RCC 7860 (cell line): ENCODE measurements at places on chromosomes 12 and 14.

GRCh38 chr12:112303004-112303403 is 79.2 kb downstream of the HECTD4 start:
- DNase-seq = peak; percentile 86

DNA sequence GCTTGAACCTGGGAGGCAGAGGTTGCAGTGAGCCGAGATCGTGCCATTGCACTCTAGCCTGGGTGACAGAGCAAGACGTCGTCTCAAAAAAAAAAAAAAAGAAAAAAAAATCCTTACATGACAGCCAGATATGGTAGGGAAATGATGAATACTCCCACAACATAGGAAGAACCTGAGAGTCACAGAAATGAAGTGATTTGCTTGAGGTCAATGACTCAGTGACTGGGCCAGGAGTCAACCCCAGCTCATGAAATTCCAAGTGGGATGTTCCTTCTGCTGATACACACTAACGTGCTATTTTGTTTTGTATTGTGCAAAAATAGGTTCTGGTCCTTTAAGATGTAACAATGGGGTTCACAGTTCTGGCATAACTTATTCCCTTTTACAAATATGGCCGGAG is 9.0 kb downstream of the RHOF start:
- peak; percentile 95 for DNase-seq

DNA sequence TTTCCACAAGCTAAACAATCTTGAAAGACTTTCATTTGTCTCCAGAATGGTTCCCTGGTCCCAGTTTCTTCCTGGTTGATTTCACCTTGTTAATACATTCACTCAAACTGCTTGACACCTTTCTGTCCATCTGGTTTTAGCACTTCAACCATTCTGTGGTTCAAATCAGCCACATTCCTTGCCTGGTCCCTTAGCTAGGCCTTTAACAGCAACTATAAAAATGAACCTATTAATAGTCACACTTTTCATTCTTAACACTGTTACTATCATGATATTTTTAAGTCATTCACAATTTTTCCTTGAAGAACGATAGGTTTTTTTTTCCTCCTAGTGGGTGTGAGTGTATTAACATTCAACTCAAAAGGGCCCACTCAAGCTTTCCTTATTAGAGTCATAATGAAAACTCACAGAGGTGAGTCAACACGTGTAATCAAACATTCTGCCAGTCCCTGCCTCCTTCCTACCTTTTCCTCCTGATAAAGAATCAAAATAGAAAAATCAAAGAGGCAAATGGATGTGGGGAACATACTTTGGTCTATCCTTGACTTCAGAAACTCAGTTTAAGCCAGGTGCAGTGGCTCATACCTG is 34.4 kb upstream of the CCNT1 start:
- DNase-seq = no peak

DNA sequence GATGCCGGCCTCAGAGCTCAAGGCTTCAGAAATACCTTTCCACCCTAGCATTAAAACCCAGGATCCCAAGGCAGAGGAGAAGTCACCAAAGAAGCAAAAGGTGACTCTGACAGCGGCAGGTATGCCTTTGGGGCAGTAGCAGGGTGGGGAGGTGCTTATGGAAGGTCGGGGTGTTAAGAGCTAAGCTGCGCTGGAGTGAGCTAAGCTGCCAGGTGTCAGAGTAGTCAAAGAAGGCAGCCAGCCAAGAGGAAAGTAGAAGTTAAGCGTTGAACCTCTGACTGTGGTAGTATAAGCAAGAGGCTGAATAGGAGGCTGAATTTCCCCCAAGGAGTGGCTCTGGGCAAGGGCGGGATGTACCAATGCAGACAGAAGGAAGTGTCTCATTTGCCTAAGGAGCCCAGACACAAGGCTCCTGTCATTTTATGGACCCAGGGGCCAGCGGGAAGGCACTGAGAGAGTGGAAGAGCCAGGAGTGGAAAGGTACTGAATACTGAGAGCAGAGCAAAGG is 29.2 kb downstream of the DYRK4 start:
- DNase-seq = no peak

GRCh38 chr14:104477666-104478380 is 101.7 kb upstream of the C14orf180 start:
- no peak for DNase-seq

DNA sequence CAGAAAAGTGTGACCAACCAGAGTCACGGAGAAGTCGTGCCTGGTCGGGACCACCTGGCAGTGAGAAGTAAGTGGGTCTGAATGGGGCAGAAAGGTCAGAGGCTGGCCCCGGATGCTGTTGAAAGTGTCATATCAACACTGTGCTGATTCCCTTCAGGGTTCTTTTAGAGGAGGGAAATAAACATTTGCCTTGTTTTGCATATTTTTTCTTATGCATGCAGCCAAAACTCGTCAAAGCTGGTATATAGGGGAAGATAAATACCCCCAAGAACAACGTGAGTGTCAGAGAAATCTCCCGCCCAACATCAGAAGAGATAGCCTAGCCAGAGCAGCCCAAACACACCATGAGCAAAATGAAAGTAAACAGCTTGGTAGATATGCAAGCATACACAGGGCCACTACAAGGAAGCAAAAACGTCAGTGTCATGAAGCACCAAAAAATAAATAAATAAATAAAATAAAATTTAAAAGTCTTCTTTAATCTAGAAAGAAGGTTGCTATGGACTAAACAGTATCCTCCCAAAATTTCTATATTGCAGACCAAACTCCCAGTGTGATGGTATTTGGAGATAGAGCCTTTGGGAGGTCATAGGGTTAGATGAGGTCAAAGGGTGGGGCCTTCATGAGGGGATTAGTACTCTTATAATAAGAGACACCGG is 22.1 kb downstream of the EIF5 start:
- no peak for DNase-seq

DNA sequence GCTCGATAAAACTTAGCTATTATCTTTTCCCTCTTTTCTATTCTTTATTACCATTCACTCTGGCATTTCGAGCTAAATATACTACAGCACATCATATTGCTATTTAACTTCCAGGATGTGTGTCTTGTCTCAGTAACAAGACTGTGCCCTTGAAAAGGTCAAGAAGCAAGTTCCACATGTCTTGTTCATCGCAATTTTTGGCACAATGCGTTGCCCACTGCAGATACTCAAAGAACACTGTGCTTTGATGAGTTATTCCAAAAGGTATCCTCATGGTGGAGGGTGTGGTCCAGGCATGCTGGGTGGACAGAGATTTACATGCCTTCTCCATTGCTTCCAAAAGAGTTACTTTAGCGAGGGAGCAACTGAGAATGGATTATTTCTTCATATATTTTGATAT is 6.6 kb downstream of the E2F7 start:
- no peak for DNase-seq

DNA sequence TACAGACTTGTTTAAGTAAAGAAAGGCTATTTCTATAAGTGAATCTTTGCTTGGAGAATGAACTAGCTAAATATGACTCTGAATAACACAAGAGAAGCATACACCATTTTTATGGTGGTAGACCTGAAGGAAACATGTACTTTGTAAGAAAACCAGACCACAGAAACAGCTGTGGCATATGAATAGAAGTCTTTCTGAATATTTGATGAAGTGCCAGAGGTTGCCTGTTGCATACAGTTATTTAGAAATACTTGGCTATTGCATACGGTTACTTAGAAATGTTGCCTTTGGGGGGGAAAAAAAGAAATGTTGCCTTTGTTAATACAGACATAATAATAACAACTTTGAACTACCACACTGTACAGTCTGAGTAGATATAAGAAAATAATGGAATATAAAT is 16.8 kb upstream of the LEMD3 start:
- no peak for DNase-seq

DNA sequence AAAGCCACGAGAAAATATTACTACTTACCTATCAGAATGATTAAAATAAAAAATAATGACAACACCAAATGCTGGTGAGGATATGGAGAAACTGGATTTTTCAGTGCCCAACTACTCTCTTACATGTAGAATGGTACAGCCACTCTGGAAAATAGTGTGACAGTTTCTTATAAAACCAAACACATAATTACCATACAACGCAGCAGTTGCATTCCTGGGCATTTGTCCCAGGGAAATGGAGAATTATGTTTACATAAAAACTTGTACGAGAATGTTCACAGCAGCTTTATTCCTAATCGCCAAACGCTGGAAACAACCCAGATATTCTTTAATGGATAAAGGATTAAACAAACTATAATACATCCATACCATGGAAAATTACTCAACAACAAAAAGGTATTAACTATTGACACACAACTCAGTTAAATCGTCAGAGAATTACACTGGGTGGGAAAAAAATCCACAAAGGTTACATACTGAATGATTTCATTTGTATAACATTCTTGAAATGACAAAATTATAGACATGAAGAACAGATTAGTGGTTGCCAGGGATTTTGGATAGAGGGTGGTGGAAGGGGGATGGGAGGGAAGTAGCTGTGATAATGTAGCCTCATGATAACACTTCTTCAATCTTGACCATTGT is 35.4 kb downstream of the TAOK3 start:
- DNase-seq = no peak

GRCh38 chr12:108875280-108875679 is 4.6 kb upstream of the DAO start:
- DNase-seq = no peak

GRCh38 chr12:5521456-5522325 is 89.8 kb downstream of the NTF3 start:
- DNase-seq = no peak

GRCh38 chr14:64069634-64070359 is 217.0 kb downstream of the SYNE2 start:
- no peak for DNase-seq

- no peak for DNase-seq
Measured at GRCh38 chr12:106071686-106072085, 67.1 kb downstream of the NUAK1 start.

GRCh38 chr12:118344829-118345228 is 27.9 kb downstream of the TAOK3 start:
- DNase-seq = no peak

- no peak for DNase-seq
Measured at GRCh38 chr14:68727315-68728047, 65.4 kb downstream of the ZFP36L1 start.

DNA sequence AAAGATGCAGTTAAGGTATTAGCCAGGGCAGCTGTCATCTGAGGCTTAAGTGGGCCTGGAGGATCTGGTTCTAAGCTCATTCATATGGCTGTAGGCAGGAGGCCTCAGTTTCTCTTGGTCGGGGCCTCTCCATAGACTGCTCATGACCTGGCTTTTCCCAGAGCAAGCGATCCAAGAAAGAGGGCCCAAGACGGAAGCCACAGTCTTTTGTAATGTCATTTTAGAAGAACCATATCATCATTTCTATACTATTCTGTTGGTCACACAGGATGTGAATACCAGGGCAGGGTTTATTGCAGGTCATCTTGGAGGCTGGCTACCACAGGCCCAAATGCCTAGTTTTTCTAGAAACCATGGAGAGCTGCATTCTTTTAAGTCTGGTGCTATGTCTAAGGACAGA is 47.7 kb downstream of the GNG2 start:
- no peak for DNase-seq

- DNase-seq = peak; percentile 45
Measured at GRCh38 chr14:23154964-23155587, 28.4 kb downstream of the SLC7A8 start.

DNA sequence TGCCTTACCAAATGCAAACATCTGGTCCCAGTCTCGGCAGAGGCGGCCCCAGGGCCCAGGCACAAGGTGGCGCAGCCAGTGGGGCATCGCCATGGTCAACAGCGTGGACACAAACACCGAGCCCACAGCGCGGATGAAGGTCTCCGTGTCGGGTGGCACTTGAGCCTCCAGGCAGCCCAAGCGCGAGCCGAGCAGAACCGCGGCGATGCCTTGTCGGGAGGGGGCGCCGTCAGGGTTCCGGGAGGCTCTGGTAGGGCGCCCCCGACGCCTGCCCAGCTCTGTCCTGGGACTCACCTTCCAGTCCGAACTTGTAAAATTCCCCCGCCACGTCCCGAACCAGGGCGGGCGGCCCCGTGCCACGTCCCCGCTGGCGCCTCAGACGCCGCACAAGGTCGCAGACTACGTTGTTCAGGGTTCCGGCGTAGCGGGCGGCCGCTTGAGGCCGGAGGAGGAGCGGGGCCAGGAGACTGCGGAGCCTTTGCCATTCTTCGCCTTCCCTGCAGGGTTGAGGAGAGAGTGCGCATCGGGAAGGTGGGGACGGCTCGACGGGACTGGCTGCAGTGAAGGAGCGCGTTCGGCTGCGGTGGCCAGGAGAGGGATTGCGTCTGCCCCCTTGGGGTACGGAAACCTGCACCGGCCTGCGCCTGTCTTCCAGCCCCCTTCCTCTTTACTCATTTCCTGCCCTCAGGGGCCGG is 1.7 kb downstream of the CYP27B1 start:
- DNase-seq = no peak

DNA sequence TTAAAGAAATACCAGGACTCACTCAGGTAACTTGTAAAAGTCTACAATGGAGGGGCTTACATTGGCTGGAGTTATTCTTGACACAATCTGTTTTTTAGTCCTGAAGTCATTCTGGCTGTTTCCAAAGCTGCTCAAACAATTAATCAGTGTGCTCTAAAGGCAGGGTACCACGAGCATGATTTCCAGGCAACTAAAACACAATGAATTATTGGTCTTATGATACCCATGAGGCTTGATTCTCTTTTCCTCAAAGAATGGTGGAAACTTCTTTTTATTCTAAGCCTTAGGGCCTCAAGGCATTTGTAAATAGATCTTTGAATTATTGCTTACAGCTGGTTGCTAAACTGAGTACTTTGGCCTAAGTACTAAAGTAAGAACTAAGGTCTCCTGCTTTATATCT is 199.8 kb upstream of the PDZRN4 start:
- no peak for DNase-seq

- DNase-seq = peak; percentile 50
Measured at GRCh38 chr12:73863546-73863945, 674.1 kb upstream of the ATXN7L3B start.

DNA sequence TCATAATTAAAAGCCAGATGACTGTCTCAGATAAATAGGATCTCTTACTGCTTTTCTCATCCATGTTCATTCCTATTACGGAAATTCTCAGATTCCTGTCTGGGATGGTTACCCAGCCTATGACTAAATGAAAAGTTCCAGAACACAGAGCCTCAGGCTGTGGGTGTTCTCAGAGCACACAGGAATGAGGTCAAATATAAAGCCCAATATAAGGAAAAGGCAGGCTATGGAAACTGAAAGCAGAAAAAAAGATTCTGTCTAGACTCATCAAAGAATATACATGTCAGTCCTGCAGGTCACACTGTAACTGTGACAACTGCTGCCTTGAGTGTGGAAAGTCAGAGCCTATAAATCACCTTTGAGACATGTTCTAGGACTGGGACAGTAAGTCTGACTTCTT is 64.3 kb downstream of the DCAF5 start:
- DNase-seq = peak; percentile 35
